ENCODE measurements at places on chromosomes 16 and 17.
A peak's percentile ranks its signal among the peaks of the same experiment; 100 is the strongest.

DNA sequence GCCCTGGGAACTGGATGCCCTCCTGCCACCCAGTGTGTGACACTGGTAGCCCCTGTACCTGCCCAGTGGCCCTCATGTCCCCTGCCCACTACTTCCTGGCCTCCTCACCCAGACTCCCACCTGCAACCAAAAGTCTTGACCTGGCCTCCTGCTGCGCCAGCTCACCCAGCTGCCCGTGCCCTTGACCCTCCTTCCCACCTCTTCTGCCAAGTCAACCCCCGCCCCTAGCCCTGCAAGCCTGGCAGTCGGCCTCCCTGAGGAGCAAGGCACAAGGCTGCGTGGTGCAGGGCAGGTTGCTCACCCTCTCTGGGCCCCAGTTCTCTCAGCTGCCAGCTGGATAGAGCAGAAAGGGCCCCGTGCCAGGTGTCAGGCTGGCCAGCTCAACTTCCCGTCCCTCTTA lies 12.3 kb upstream of the FAM83G start:
- DNase-seq, result no peak

GRCh38 chr17:37774504-37774903 lies 29.6 kb upstream of the HNF1B start:
- no peak for DNase-seq

DNA sequence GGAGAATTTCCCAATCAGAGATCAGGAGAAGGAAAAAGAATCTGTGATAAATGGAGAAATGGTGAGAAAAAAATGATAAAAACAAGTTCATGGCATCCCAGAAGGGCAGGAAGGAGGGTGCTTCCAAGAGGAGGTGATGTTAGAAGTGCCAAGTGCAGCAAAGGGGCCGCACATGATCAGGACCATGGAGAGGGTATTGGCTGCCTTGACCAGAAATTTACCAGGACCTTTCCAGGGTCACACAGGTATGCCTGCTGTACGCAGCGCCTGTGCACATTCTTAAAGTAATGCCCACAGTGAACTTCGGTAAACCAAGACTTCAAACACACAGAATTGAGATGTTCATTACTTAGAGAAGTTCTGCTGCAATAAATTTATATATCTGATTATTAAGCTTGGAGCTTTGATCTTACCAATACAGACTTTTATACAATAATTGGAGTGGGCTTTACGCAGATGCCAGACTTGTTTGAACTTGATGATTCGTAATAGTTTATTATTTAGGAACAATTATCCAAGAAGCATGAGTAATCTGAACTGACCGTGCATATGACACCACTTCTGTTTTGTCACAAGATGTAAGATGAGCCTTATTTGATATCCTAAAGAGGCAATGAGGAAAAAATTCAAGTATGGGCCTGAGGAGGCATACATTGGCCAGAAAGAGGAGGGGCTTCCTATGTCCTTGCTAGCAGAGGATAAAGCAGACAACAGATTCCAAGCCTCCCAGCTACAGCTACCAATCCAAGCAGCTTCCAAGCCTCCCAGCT lies 2.2 kb upstream of the KRT33A start:
- no peak for DNase-seq

GRCh38 chr17:55278173-55278961 lies 13.6 kb downstream of the HLF start:
- DNase-seq, result no peak

DNA sequence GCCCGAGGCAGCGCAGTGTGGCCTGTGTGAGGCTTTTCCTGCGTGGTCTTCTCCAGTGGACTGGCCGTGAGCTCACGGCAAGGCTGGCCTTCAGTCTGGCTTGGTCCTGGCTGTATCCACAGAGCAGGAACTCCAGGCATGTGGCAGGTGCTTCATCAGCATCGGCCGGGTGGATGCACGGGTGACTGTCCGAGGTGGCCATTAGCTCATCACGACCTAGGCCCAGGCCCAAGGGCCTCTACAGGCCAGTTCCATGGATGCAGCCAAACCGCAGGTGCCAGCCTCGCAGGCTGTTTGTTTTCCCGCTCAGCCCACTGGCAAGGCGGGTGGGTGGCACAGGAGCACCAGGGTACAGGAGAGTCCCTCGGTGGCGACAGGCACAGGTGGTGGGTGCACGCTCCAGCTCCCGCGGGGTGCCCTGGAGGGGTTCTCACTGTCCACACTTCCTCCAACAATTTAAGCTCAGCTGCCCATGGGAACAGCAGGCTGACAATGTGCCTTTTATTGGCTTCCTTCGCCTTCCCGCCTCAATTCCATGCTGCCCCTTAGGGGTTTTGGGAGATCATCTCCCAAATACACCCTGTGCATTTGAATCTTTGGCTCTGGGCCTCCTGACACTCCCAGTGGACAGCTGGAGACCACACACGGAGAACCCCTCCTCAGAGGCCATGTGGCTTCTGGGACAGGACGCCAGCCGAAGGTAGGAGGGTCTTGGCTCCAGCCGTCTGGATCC lies 33.0 kb downstream of the ENGASE start:
- DNase-seq, result no peak

DNA sequence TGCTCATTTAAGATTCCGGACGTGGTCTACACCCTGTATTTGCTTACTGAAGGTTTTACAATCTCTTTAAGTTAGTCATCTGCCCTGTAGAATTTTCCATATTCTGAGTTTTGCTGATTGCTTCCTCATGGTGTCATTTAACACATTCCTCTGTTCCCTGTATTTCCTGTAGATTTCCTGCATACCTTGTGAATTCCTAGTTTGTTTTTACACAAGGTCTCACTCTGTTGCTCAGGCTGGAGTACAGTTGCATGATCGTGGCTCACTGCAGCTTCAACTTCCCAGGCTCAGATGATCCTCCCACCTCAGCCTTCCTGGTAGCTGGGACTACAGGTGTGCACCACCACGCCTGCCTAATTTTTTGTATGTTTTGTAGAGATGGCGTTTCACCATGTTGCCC lies 66.8 kb downstream of the CMIP start:
- no peak for DNase-seq

GRCh38 chr16:22813223-22813947 lies 577 bp upstream of the HS3ST2 start:
- DNase-seq, result peak; percentile 67

DNA sequence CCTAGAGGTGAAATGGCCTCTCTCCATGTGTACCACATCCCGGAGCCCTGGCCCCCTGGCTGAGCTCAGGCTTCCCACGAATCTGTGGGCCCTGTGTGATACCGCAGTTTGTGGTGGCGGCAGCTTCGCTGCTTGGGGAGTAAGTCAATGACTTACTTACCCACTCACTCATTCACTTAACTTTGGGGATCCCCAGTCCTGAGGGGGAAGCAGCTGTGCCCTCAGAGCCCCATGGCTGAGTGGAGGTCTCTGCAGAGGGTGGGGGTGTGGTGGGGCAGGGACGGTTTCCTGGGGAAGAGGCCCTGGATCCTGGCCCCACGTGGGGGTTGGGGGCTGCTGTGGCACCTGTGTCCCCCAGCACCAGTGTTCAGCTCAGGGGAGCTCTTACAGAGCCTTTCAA lies 13.2 kb downstream of the KCNJ12 start:
- no peak for DNase-seq

DNA sequence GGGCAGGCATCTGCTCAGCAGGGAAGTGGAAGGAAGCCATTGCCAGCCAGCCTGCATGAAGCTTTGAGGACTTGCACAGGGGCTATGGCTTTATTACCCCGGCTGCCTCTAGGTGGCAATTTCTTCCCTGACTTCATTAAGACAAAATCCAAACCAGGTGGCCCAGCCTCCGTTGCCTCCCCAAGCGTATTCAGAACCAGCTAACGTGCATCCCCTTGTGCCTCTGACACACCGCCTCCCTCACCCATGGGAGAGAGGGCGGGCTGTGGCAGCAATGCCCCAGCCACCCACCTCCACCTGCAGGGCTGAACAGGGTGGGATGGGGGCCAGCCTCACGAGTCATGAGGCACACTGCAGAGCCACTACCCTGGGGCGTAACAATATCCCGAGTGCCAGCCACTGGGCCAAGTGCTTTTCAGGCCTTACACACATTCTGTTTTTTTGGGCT lies 6.8 kb downstream of the KIFC3 start:
- no peak for DNase-seq

DNA sequence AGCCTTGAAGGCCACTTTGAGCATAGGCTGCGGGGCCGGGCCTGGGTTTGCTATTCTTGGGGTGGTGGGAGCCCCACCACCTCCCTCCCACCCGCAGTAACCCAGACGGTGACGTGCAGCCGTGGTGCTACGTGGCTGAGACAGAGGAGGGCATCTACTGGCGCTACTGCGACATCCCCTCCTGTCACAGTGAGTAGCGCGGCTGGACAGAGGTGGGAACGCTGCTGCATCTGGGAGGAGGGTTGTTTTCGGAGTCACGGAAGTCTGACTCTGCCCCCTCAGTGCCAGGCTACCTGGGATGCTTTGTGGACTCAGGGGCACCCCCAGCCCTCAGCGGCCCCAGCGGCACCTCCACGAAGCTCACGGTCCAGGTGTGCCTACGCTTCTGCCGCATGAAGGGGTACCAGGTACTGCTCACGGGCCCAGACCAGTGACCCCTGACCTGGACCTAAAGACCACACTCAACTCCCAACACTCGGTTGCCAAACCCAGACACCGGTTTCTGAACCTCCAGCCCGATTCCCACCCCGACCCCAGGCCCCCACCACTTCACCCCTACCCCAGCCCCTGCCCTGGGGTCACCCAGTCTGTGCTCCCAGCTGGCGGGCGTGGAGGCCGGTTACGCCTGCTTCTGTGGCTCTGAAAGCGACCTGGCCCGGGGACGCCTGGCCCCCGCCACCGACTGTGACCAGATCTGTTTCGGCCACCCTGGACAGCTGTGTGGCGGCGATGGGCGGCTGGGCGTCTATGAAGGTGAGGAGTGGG lies 2.1 kb downstream of the KREMEN2 start:
- DNase-seq, result peak; percentile 15

DNA sequence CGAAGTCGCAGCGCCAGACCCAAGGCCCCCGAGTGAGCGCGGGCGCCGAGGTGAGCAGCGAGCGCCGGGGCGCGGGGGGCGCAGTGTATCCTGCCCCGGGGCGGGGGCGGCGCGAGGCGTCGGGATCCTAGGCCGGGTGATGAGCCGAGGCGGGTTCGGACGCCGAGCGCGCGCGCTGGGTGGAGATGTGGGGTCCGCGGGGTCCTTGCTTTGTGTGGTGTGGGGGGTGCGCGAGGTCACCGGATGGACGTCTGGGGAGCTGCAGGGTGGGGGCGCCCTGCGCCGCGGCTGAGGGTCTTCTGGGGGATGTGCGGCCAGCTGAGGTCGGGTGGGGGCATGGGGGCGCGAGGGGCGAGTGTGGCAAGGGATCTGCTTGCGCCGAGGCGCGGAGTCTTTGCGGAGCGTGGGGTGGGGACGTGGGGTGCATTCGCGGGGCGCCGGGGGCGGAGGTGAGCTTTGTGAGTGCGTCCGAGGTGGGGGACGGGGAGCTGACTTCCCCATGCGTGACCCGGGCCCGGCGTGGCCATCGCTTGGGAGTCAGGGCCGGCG lies 560 bp downstream of the RAI1 start:
- peak; percentile 71 for DNase-seq

- DNase-seq, result no peak
These were observed 5.6 kb downstream of the SLC38A8 start for GRCh38 chr16:84036982-84037425.
